ENCODE measurements at places on chromosomes 5 and 9.

GRCh38 chr5:29229461-29229860 is 1964.0 kb upstream of the CDH6 start:
- no peak for DNase-seq

- no peak for DNase-seq
Observed at GRCh38 chr9:18786911-18787650, 245.9 kb downstream of the SAXO1 start.

GRCh38 chr9:124625087-124625486 is 117.9 kb upstream of the NR5A1 start:
- DNase-seq: no peak

DNA sequence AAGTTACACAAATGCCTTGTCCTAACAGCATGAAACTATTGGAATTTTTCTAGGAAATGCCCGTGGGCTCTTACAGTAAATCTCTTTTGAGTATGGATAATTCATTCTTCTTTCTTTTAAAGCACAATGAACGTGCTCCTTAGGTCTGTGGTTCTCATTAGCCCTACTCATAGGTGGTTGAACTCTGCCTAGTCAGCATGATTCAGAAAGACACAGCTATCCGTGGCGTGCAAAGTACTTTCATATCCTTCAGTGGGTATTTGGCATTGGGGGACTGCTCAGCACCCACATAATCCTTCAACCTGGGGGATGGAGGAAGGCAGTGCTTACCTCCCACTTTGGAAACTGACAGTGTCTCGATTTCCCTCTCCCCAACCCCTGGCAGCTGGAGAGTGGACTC is 462.0 kb upstream of the CLINT1 start:
- no peak for DNase-seq

DNA sequence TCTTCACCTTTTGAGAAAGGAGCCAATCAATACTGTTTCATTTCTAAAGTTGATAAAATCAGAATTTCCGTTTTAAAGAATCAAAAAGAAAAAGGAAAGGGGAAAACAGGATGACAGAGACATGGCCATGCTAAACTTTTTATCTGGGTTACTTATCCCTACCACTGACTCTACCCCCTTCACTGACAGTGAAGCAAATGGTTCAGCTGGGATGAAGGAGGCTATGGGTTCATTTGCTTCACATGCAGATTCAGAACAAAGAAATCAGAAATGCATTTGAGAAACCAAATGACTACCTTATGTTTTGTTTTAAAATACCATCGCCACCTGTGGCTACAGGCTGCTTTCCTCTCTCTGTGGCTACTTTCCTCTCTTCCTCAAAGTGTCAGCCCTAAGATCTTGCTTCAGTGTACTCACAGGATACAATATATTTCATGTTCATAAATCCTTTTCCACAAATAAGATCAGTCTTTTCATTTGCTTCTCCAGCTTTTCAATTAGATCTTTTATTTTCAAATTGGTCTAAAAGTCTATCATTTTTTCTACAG is 53.3 kb downstream of the LPAR1 start:
- no peak for DNase-seq

DNA sequence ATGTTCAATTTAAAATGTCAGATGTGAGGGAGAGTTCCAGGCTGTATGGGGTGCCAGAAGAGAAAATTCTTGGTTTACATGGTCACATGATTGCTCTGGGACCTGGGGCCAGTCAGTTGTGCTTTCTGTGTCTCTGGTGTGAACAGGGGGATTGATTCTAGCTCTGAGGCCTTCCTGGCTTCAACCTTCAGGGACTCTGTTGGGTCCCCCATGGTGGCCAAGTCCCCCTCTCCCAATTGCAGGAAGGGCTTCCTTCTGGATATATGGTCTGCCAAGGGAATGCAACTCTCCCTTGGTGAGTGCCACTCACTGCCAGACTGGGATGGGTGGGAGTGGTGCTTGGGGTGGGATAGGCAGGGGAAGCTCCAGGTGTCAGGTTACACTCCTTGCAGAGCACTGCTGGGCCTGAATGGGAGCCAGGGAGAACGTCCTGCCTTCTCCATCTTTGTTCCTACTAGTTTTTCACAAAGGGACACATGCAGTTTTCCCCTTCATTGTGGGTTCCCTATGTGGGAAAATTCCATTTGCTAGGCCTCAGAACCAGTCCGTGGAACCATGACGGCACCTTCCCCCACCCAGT is 153.2 kb downstream of the MELK start:
- no peak for DNase-seq

DNA sequence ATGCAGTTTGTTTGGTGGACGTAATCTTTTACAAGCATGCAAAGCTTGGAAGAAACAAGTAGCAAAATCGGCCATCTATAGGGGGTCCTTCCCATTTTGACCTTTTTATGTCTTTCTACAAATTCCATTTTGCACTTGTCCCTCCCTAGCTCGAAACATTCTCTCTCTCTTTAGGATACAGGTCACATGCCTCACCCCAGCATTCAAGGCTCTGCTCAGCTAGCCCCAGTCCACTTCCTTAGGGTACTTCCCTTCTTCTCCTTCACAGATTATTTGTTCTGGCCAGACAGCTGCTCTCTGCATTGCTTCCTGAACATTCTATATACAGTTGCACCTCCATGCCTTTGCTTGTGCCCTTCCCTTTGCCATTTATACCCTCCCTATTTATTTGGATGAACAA is 31.7 kb upstream of the TRIM14 start:
- no peak for DNase-seq

- no peak for DNase-seq
Observed at GRCh38 chr9:95515272-95516113, 1.3 kb downstream of the PTCH1 start.

GRCh38 chr5:86572825-86573517 is 44.8 kb upstream of the COX7C start:
- no peak for DNase-seq

- no peak for DNase-seq
Observed at GRCh38 chr9:111148052-111149017, 110.1 kb upstream of the LPAR1 start.

GRCh38 chr5:137615171-137615775 is 116.1 kb upstream of the SPOCK1 start:
- no peak for DNase-seq

DNA sequence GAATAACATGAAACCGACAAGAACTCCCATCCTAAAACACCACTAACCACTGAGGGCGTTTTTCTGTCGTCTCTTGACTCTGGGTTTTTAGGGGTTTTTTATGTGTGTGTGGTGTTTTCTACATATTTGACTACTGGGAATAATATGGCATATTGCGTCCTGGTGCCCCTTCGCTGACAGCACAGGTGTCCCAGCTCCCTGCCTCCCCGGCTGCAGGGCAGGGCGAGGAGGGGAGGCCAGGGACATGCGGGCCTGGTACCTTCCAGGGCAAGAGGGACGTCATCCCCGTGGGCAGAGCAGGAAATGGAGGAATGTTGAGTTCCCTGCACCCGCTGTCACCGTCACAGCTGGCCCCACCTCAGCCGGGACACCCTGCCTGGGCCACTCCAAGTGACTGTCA is 34.8 kb downstream of the VAV2 start:
- DNase-seq: no peak

DNA sequence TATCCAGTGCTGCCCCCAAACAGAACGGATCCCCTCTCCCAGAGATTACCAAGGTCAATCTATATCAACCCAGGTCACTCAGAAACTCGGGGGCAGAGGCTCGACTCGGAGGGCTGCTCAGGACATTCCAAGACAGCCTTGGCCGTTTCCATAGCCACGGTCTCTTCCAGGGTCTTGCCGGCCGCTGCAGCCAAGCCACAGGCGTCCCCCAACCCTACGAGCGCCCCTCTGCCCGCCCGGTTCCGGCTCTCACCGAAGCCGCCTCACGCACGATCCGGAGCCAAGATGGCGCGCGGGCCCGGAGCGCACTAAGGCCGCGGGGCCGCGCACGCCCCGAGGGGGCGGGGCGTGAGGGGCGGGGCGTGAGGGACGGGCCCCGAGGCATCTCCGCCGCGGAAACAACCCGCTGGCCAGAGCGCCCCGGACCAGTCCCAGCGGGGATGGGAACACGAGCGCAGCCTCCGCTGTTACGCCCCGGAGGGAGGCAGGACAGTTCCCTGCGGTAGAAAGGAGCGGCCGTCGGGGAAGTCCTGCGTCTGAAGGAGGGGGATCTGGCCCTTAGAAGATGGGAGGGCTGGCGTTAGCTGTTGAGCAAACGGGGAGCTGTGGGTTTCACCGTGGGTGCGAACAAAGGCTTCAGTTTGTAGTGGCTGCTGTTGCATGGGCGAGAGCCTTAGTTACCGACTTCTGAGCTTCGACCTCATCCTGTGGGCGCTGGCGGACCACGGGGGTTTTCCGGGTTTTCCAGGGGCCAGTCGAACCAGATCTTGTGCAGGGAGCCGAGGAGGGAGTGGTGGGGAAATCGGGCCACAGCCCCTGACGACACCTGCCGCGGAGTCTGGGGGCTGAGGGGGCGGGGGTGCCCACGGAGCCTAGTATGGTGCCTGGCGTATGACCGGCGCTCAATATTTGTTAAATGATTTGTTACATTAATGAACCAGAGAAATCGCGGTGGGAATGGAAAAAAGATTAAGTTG is at the start of gene RPP25L:
TSS of gene RPP25L (minus strand) at position 287 of the 977 bp plus-strand sequence. CDS start 801 bp downstream, outside the sequence.
- peak; percentile 57 for DNase-seq

GRCh38 chr5:84306601-84307000 is 78.1 kb downstream of the EDIL3 start:
- DNase-seq: no peak

DNA sequence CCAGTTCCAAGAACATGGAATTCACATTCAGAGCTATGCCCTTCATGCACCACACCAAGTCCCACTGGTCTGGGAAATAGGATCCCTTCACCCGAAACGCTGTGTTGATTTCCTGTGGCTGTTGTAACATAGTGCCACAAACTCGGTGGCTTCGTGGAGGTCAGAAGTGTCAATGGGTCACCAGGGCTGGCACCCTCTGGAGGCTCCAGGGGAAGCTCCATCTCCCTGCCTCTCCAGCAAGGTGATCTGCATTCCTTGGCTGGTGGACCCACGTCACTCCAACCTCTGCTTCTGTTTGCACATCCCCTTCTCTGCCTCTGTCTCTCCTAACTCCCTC is 28.9 kb upstream of the ALDH1B1 start:
- DNase-seq: no peak

DNA sequence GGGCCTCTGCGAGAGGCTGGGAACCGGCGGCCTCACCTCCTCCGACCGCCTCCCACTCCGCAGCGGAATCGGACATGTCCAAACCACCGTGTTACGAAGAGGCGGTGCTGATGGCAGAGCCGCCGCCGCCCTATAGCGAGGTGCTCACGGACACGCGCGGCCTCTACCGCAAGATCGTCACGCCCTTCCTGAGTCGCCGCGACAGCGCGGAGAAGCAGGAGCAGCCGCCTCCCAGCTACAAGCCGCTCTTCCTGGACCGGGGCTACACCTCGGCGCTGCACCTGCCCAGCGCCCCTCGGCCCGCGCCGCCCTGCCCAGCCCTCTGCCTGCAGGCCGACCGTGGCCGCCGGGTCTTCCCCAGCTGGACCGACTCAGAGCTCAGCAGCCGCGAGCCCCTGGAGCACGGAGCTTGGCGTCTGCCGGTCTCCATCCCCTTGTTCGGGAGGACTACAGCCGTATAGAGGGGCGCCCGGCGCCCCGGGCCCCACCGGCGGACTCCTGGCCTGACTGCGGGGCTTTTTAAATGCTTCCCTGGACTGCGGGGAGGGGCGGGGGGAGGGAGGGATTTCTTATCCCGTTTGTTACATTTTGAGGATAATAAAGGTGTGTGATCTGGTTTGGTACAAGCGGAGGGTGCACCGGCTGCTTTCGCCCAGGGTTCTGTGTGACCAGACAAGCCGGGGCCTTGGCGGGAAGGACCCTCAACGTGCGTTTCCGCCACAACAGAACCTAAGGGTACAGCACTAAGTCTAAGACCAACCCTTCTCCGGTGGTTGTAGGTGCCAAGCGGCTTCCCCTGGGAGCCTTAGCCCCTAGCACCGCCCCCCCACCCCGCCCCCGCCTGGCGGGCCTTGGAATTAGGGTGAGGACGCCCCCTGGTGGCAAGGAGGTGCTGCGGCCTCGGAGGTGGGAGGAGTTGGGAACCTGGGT is 9.3 kb downstream of the PRR7 start:
- peak; percentile 59 for DNase-seq

DNA sequence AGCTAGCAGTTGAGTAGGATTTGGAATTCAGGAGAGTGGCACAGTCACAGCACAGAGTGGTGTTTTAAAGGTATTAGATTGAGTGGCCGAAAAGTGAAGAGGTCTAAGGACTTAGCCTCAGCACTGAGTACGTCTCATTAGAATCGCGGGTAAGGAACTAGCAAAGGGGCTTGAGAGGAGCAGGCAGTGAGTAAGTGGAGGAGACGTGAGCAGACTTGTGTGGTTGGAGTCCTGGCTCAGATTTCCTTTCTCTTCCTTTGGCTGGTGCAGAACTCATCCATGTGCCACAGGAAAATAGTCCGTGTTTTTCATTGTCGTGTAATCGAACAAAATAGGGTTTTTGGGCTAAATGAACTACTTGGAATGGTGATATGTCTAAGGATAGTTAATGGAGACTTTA is 3.4 kb downstream of the EXOSC2 start:
- no peak for DNase-seq

GRCh38 chr9:89304834-89305188 is 6.2 kb upstream of the CKS2 start:
- DNase-seq: no peak

GRCh38 chr9:91053824-91054223 is 252.2 kb downstream of the SYK start:
- no peak for DNase-seq

GRCh38 chr5:56037531-56038010 is 42.8 kb upstream of the IL6ST start:
- DNase-seq: no peak

GRCh38 chr5:96595300-96596090 is 66.7 kb upstream of the CAST start:
- no peak for DNase-seq

- DNase-seq: peak; percentile 6
Observed at GRCh38 chr9:110217656-110218099, 9.7 kb upstream of the C9orf152 start.

GRCh38 chr9:114898741-114899140 is 31.6 kb downstream of the TNFSF8 start:
- no peak for DNase-seq

DNA sequence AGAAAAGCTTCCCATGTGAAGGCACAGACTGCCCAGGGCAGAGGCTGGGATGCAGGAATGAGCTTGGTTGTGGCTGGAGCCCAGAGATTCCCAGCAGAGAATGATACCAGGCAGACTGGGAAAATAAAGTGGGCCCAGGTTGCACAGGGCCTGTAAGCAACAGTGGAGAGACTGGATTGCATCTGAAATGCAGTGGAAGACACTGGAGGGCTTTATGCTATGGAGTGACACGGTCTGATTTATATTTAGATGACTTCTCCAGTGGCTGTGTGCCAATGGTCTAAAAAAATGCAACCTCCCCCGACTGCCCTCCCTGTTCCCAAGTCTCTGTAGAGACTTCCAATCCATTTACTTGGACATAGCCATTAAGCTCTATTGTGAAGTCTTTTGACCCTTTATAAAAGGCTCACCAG is 951.1 kb upstream of the DMAC1 start:
- DNase-seq: no peak

GRCh38 chr9:23431459-23431858 is 394.6 kb downstream of the ELAVL2 start:
- DNase-seq: no peak

GRCh38 chr5:172052450-172053236 is 46.2 kb upstream of the FBXW11 start:
- DNase-seq: no peak

Measured in hypothalamus (tissue), 51 donors.